Karpas-422 (cell line): ENCODE measurements at places on chromosomes 7 and 10.

DNA sequence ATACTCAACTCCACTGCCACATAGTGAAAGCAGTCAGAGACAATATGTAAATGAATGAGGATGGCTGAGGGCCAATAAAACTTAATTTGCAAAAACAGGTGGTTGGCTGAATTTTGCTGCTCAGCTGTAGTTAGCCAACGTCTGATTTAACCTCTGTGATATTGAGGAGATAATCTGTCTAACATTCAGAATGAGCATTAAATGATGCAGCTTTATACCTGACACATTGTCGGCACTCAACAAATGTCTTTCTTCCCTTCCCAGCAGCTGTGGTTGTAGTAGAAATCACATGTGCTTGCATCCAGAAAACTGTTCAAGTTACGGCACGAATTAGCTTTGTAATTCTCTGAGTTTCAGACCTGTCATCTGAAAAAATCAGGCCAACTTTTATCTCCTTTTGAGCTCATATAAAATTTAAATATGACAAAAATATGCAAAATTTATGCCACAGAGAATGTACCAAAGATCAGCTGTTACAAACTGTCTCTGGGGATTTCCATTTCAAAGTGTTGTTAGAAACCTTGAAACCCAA lies 1239.7 kb downstream of the GATA3 start:
- peak; percentile 49 for DNase-seq

DNA sequence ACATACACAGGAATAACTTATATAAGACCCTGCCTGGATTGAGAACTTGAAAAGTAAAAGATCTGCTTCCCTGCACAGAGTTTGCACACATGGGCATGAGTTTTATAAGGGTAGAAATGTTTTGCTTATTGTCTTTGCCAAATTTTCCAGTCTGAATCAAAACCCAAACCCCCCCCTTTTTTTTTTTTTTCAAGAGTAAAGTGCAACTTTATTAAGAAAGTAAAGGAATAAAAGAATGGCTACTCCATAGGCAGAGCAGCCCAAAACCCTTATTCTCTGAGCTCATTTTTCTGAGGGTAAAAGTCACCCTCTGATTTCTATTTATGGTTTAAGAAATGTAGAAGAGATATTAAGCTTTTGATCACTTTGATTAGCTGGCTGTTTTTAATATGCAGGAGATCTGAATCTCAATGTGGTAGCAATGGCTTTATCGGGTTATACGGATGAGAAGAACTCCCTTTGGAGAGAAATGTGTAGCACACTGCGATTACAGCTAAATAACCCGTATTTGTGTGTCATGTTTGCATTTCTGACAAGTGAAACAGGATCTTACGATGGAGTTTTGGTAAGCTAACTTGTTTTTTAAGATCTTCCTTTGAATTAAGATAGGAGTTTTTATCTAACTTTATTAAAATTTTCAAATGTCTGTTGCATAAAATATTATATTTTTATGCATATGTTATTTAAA lies 18.7 kb downstream of the MIOS start:
- no peak for DNase-seq

- DNase-seq, result no peak
Measured at GRCh38 chr10:33193701-33194521, 140.6 kb downstream of the NRP1 start.

- DNase-seq, result no peak
Measured at GRCh38 chr10:133557381-133557780, 8.0 kb downstream of the SYCE1 start.

- no peak for DNase-seq
Measured at GRCh38 chr10:112379635-112380296, 5.8 kb downstream of the ACSL5 start.

DNA sequence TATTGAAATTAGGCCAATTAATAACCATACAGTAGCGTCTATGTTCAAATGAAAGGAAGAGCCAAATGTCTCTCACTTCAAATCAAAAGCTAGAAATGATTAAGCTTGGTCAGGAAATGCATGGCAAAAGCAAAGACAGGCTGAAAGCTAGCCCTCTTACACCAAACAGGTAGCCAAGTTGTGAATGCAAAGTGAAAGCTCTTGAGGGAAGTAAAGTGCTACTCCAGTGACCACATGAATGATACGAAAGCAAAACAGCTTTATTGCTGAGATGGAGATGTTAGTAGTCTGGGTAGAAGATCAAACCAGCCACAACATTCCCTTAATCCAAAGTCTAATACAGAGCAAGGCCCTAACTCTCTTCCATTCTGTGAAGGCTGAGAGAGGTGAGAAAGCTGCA lies 123.8 kb downstream of the TEX36 start:
- no peak for DNase-seq

DNA sequence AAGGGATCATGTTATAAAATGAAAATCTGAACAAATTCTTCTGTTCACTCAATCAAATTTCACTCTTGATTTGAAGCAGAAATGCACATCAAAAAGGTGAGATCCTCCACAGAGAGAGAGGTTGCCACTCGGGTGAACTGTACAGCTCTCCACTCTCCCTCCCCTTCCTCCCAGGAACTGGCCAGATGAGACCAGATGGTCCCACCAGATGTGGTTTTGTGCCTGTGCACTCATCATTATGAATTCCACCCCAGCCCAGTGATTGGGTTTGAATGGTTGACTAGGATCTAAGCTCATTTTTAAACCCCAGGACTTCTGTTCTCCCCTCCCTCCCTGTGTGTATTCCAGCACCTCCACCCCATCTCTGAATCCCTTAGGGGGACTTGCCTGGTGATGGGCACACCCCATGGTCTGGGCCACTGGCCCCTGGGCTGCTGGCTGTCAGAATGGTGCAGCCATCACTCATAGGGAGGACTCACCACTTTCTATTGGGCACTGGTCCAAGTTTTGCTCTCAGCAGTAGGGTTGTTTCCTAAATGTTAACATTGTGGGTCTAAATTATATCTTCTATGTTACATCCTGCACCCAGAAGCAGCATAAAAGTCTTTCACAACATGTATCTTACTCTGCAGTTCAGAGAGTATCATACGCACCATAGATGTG lies 393.1 kb downstream of the TNS3 start:
- no peak for DNase-seq

DNA sequence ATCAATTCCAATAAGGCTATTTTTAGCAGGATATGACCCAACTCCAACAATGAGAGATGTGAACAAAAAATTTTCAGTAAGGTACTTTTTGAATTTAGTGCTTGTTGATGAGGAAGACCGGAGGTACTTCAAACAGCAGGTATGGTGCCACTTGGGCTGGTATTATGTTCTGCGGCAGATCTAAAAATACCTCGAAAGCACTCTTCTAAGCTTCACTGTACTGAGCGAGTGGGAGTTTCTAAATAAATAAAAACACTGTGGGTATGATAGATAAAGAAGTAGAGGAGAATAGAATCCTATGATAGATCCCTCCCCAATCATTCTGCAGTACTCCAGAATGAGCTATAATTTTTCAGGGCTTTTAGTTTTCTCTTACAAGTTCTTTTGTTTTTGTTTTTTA lies 11.5 kb upstream of the SUPV3L1 start:
- no peak for DNase-seq

DNA sequence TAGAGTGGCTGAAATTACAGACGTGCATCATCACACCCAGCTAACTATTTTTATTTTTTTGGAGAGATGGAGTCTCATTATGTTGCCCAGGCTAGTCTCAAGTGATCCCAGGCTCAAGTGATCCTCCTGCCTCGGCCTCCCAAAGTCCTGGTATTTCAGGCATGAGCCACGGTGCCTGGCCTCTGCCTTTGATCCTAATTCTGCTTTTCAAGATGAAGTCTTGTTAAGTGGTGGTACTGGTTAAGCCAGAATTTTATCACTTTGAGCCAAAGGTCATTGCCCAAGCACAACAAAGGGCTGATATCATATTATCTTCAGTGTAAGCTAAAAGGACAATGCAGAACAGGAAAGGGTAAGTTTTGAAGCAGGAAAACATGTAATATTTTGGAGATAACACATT lies 64.2 kb downstream of the MYOF start:
- DNase-seq, result no peak

DNA sequence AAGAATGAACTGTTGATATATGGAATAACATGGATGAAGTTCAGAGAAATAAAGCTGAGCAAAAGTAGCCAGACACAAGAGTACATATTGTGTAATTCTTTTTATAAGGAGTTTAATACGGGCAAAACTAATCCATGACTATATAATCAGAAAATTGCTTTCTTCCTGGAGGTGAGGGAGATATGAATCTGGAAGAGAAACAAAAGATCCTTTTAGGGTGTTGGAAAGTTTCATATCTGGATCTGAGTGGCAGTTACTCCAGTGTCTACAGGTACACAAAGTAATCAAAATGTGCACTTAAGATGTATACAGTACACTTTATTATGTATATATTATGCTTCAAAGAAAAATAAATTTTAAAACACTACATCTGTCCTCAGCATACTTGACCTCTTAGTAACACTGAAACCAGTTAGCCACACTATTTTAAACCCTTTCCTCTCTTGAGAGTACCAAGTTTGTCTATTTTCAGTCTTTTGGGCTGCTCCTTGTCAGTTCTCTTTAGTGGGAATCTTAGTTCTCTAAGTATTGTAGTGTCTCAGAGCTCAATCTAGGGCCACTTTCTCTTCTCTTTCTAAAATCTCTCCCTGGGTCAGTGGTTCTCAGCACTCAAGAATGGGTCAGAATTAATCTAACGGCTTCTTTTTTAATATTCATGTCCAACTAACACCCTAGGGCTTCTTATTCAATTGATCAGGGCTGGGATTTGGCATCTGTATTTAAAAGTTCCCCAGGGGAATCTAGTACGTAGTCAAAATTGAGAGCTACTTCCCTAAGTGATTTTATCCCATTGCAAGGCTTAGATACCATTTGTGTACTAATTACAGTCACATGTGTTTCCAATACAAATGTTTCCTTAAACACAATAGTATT lies 4.3 kb upstream of the LIPF start:
- no peak for DNase-seq

- DNase-seq, result peak; percentile 73
Measured at GRCh38 chr10:121662945-121663917, 65.0 kb upstream of the FGFR2 start.

- DNase-seq, result no peak
Measured at GRCh38 chr10:30542895-30543288, 86.7 kb downstream of the LYZL2 start.

- peak; percentile 92 for DNase-seq
Measured at GRCh38 chr10:63720072-63720537, 198.9 kb downstream of the REEP3 start.

GRCh38 chr10:8992009-8992408 lies 937.5 kb downstream of the GATA3 start:
- DNase-seq, result no peak

- no peak for DNase-seq
Measured at GRCh38 chr10:119491966-119492757, 50.4 kb downstream of the RGS10 start.

DNA sequence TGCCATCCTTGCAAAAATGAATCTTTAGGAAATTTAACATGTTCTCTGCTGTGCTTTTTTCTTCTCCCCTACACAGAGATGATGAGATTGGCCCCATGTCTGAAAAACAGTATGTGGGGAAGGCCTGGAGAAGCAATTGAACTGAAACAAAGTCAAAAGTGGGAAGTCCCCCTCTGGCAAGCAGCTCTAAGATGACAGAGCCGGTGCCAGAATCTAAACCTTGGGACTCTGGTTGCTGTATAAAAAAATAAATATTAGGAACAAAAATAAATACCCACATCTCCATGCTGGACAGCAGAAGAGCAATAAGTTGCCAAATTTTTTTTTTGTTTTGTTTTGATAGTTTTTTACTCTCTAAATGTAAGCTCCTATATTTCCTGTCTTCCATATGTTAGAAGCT lies 51.8 kb upstream of the TRIL start:
- DNase-seq, result no peak

GRCh38 chr7:106246902-106247711 lies 37.7 kb downstream of the NAMPT start:
- DNase-seq, result no peak

- DNase-seq, result no peak
Measured at GRCh38 chr7:45962861-45963260, 41.8 kb upstream of the IGFBP3 start.

DNA sequence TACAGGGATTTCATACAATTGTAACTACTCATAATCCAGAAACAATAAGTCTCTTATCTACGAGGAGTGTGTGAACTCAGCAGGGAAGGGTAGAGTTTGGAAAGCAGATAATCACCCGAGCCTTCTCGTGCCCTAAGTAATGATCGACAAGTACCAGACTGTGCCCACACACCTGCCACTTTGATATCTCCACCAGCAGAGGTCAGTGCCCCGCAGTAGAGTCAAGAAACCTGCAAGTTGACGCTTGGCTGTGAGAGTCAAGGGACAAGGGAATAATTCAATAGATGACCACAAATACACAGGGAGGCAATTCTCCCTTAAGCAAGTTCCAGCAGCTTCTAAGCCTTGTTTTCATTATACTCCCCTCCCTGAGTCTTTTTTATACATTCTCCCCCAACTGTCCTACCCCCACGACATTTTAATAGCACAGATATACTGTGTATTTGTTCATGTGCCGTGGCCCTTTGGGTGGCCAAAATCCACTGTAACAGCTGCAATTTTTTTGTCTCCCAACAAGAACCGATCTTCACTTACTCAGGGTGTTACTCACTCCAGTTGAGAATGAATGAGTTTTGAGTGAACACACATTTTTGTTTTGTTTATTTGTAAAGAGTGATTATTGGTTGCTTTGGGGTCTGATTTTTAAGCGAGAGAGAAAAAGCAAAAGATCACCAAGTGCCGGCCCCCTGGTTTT lies 106.9 kb upstream of the RHEB start:
- DNase-seq, result peak; percentile 78

DNA sequence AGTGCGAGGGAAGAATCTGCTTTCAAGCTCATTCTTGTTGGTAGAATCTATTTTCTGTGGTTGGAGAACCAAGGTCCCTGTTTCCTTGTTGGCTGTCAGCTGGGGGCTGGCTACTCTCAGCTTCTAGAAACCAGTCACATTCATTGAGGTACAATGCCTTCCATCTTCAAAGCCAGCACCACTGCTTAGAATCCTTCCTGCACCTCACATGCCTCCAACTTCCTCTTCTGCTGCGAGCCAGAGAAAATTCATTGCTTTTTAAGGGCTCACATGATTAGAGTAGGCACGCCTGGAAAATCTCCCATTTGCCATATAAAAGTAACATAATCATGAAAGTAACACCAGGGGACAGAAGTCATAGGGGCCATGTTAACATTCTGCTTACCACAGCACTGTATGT lies 28.7 kb downstream of the TES start:
- no peak for DNase-seq

DNA sequence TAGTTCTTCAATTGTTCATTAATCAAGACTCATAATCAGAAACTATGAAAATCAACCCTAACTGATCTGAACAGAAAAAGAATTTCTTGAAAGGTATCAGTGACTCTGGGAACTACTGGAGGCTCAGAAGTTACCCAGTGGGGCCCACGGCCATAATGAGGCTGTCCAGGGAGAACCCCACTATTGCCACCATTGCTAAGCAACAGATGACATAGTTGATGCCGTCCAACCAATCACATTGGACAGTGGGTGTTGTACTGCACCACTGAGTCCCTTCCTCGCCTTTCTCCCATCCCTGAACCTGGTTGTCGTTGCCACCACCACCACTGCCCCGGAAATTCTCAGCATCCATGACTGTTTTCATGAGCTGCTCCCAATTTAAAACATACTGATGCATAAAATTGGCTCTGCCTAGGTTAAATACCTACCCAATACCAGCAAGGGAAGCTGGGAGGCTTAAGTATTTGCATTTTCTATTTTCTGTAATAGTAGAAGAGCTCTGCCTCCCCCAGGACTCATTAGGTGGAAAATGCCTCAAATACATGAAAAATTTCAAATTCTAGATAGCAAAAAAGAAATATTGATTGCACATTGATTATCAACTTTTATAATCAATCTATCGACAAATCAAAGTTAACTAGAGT lies 26.7 kb upstream of the USP6NL start:
- peak; percentile 88 for DNase-seq

GRCh38 chr7:223118-223800 lies 30.9 kb downstream of the FAM20C start:
- no peak for DNase-seq
